ENCODE measurements at places on chromosomes 13 and 19.

DNA sequence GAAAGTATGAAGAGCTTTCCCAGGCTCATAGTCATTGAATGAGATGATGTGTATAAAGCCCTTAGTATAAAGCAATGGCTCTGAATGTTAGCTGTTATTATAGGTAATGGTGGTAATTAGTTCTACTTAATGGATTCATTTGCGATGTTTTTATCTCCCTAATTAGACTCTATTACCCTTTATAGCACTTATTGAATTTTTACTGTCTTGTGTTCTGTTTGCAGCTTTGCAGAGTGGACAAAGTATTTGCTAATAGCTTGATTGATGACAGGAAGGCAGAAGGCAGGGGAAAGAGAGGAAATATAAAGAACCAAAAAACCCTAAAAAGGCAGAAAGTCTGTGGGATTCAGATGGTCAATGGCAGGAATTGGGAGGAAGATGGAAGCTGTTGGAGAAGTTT, 524.4 kb upstream of the SPRY2 start:
- no peak for DNase-seq

- DNase-seq: peak; percentile 56
Measured at GRCh38 chr19:12090807-12091206, 26.3 kb downstream of the ZNF844 start.

DNA sequence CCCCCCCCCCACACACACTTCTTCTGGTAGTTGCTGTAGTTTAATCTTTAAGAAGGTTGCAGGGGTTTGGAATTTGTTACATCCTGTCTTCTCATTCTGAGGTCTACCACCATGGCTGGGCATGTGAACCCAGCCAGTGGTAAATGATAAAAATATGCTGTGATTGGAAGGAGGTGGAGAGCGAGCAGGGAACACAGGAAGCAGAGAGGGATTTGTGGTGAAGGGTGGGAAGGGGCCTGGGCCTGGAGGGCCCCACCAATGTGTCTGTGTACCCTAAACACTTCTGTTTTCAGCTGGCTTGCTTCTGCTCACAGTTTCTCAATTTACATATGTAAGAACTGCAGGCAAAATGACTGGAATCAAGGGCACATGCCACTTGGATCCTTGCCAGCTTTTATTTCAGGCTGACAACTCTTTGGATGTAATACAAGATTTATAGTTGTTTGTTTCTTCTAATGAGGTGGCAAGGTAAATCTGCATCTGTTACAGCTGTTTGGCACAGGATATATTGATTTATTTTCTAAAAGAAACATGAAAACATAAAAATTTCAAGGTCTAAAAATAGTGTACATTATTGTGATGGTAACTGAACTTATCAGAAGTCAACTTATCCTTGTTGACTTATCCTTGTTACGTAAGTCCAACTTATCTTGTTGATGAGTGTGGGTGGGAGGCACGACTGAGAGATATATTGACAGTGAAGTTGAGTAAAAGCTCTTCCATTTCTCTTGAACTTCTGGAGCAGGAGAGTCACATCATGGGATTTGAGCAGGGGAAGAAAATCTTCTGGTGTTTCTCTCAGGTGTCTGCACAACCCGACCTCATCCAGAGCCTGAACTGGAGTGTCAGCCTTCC, 313.2 kb downstream of the SHISA2 start:
- DNase-seq: no peak

GRCh38 chr19:16261584-16262368, 62.9 kb upstream of the KLF2 start:
- DNase-seq: no peak

DNA sequence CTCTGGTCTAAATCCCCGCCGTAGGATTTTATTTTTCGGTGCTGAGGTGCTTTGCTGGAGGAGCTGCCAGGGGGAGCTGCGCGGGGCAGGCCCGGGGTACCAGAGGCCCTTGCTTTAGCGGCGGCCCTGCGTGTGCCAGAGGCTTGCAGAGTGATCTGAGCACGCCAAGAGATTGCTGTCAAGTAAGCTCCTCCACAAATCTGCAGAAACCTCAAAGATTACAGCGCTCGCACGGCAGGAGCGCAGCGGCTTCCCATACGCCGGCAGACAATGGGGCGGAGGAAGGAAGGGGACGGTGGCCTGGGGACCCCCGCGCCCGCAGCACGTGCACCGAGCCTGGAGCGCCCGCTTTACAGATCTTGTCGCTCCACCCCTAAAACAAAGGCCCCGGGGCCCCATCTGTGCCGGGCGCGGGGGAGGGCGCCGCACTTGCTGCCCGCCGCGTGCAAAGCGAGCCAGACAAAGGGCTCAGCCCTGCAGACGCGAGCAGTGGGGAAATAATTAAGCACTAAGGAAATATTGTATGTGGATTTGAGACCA, 9.1 kb upstream of the C19orf12 start:
- no peak for DNase-seq

DNA sequence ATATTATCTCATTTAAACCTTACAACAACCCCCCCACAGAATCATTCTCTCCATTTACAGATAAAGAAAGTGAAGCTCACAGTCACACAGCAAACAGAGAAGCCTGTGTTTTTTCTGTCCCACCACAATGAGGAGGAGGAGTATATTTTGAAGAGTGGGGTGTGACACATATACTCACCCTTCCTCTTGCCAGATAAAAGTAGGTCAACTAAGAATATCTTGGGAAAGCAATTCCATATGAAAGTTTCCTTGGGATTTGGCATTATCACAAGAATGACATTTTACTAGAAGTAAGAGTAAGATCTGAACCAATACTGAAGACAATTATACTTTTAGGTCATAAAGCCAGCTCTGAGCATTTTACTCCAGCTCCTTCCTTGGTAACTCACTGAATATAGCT, 287.5 kb upstream of the HTR2A start:
- no peak for DNase-seq

DNA sequence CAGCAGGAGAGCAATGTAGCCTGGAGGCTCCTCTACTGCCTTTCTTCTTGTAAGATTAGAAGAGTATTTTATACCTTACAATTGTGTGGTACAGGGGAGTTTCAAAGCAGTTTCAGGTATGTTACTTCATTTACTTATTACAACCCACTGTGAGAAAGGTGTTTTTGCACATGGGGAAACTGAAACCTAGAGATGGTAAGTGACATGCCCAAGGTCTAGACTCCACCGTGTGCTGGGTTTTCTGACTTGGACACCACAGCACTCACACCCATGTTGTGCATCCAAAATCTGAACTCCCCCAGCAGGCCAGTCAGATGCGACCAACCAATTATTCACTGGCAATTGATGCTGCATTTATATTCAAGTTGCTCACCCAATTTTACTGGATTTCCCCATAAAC, 22.8 kb downstream of the ERICH6B start:
- DNase-seq: no peak

DNA sequence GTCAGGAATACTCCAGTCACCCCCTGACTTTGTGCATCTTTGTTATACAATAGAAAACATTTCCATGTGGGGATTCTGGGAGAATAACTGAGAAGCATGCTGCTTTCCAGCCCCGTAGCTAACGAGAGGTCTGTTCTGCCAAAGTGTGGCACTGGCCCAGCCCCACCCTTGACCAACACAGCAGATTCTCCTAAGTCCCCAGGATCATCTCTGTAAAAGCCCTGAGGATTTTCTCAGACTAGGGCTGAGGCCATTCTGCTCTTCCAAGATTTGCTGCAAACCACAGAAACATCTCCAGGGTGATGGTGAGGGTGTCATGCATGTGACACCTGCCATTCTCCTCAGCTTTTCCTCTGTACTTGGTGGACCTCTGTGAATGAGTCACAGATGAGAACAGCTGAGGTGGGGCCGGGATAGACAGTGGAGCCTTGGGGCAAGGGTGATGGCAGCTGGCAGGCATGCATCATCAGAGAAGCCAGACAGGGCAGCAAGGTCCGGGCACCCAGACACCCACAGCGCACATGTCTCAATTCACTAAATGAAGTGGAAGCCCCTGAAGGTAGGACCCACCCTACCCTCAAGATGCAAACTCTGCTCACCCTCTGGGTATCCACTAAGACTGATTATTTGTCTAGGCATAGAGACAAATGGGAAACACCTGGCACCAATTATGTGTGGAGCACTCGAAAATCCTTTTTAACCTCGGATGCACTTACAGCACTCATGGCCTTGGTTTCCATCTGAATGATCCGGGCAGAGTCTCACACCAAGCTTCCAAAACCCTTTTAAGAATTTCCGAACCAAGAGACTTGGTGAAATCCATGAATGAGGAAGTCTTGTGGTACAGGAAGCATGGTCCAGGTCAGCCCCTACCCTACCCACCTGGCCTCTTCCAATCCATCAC, 20.1 kb upstream of the DOCK9 start:
- DNase-seq: peak; percentile 30

DNA sequence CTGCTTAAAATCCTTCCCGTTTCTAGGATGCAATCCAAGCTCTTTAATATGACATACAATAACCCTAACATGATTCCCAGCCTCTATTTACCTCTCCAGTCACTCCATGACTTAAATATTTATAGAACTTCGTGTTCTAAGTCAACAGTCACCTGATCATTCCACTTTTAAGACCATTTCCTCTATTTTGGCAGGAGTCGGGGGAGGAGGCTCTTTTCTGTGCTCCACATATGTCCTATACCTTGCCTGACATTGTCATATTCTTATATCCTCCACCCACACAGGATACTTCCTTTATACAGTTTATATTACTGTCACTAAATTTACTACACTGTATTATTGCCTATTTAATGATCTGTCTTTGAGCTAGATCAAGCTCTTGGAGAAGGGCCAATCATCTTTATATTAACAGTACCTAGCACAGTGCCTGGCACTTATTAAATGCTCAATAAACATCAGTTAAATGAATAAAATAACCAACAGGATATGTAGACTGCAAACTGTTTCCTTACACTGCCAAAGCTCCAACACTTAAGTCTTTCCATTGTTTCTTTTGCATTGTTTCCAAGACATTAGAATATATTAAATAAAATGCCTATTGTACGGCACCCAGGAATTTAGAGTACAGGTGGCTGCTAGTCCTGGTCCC, 2.7 kb downstream of the ARGLU1 start:
- no peak for DNase-seq

DNA sequence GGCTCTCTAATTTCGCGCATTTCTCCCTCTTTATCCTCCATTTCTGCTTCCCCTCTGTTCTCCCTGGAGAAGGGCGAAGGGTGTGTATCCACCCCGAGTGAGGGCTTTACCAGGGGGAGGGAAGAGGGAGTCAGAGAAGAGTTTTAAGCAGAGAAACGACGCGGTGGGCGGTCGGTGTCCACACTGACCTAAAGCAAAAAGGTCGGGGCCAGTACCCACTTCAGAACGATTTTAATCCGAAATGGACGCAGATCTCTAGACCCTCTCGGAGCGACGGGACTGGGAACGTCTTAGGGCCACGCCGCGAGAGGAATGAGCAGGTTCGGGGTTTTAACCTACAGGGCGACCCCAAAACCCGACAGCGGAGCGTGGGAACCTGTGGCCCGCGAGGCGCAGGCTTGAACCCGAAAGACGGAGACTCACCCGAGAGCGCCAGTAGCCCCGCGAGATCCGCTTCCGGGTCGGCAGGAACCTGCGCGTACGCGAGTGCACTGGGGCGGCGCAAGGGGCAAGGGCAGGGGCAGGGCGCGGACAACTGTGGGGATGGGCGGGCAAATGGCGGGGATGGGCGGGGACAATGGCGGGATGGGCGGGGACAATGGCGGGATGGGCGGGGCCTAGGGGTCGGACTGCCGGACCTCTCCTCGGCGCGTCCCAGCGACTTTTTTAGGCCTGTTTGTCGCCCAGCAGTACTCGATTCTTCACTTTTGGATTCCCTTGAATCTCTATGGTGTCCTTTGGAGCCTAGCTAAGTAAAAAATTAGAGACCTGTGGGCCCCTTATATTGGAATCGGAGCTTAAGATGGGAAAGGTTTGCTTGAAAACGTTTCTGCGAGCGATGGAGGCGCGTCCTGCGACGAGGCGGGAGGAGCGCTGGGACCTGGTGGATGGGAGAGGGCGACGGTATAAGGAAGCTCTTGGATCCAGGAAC, at the start of gene ZNF677:
Gene ZNF677, minus strand, starts transcription at position 463 of the 931 bp plus-strand sequence. CDS start 3,323 bp downstream, outside the sequence.
- DNase-seq: peak; percentile 73

DNA sequence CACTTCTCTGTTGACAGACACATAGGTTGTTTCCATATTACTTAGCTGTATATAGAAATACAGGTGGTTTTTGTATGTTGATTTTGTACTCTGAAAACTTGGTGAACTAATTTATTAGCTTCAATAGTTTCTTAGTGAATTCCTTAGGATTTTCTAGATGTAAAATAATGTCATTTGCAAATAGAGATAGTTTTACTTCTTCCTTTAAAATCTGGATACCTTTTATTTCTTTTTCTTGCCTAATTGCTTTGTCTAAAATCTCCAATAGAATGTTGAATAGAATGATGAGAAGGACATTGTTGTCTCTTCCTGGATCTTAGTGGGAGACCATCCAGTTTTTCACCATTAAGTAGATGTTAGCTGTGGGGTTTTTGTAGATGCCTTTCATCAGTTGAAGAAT, 18.7 kb downstream of the RB1 start:
- DNase-seq: no peak

- peak; percentile 51 for DNase-seq
Measured at GRCh38 chr19:16527971-16528521, 14.2 kb downstream of the CHERP start.
